ENCODE measurements at places on chromosomes 7 and 10.

GRCh38 chr10:132069849-132070182 lies 4.1 kb downstream of the JAKMIP3 start:
- no peak for DNase-seq

DNA sequence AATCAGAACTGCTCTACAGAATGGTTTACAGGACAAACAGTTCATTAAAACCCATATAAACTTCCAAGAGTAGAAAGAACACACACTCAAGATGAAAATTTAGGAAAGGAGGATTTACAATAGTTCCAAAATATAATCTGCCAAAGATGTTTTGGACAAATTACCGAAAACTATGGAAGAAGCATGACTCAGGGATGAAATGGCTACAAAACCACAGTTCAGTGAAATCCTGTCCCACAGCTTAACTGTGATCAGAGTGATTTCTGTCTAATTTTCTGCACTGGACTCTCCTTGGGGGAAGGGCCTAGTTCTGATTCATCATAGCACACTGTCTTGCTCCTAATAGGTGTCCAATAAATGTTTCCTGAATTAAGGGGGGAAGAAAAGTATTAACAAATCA lies 82.2 kb downstream of the HIPK2 start:
- no peak for DNase-seq

DNA sequence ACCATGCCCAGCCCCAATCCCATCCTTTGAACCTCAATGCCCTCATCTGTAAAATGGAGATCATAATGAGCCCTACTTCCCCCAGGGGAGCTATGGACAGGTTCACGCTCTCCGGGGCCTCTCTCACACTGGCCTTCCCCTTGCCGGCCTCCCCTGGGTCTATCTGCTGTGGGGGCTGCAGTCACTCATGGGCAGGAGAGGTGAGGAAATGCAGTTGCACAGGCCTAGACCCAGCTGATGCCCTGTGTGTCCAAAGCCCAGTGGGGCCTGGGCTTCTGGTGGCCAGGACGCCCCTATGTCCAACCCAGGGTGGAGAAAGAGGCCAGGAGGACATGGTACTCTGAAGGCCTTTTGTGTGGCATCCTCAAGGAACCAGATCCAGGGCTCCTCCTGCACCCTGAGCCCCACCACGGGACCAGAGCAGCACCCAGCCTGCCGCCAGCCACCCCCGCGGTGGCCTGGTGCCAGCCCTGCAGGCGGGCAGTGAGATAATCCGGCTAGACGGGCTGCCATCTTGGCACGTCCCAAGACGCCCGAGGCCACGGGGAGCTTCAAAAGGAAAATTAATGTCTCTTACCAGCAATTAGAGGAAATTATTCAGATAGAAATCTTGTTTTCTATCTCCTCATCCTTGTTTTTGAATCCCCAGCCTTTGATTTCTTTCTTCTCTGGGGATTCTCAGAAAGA lies 39.0 kb downstream of the MYL10 start:
- peak; percentile 9 for DNase-seq

DNA sequence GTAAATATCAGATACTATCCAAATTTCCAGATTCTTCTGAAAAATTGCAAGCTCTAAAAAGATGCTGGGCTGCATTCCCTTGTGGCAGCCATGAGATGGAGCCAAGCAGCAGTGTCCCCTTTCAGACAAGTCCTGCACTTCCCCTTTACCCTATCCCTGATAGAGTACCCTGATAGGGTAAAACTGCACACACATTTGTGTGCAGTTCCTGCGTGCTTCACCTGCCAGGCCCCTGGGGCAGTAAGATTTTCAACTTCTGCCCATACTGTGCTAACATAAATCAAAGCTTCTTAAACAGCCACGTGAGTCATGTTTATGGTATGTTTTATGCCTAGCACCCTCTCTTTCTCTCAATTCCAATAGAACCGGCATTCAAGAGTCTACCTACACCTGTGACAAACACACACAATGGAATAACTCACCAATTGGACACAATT lies 52.2 kb downstream of the IFIT5 start:
- peak; percentile 29 for DNase-seq

DNA sequence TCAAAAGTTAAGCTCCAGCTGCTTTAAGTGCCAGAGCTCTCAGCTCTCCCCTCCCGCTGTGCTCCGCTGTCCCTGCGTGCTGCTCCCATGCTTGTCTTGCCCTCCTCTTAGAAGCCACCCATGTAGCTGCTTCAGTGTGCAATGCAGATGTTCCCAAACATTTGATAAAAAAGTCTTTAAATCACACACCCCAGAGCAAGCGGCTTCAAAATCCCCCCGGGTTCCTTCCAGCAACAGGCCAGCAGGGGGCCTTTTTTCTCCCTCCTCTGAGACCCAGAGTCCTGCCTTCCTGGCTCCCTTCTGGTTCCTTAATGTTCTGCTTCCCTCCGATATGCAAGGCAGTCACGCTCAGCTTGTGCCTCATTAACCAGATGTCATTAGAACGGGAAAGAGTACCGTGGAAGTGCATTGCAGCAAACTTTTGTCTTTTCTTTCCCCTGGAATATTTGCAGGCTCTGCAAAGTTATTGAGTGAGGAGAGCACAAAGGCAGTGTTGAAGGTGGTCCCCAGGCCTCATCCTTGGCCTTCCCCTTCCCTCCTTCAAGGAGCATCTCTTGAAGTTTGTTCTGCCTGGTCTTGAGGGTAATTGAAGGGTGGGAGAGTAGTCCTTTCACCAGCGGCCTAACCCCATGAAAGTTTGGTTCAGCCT lies 25.5 kb downstream of the LDB3 start:
- peak; percentile 37 for DNase-seq

GRCh38 chr7:120941856-120942255 lies 8.7 kb upstream of the ING3 start:
- DNase-seq, result no peak

- no peak for DNase-seq
Observed at GRCh38 chr7:13090959-13091358, 403.5 kb downstream of the ARL4A start.

DNA sequence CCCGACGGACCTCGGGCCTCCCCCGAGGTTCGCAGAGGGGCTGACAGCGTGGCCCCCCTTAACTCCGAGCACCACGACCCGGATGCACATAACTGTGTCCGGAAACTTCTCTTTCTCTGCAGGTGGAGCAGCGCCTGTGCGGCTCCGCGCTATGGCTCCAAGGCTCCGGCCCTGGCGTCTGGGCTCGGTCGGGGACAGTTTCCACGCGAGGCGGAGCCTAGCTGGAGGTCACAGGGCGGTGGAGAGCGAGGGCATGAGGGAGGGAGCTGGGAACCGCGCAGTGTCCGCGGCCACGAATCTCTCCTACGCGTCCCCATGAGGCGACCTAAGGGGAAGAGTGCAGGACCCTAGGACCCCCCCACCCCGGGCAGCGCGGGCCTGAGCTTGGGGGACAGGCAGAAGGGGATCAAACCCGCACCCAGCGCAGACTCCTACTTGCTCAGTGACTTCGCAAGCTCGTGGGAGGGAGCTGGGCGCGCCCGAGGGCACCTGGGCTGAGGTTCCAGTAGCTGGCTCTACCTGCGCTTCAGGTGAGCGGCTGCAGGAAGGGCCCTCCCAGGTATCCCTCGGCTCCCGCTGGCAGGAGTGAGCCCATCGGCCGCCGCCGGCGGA lies 8.6 kb upstream of the MNX1 start:
- no peak for DNase-seq

DNA sequence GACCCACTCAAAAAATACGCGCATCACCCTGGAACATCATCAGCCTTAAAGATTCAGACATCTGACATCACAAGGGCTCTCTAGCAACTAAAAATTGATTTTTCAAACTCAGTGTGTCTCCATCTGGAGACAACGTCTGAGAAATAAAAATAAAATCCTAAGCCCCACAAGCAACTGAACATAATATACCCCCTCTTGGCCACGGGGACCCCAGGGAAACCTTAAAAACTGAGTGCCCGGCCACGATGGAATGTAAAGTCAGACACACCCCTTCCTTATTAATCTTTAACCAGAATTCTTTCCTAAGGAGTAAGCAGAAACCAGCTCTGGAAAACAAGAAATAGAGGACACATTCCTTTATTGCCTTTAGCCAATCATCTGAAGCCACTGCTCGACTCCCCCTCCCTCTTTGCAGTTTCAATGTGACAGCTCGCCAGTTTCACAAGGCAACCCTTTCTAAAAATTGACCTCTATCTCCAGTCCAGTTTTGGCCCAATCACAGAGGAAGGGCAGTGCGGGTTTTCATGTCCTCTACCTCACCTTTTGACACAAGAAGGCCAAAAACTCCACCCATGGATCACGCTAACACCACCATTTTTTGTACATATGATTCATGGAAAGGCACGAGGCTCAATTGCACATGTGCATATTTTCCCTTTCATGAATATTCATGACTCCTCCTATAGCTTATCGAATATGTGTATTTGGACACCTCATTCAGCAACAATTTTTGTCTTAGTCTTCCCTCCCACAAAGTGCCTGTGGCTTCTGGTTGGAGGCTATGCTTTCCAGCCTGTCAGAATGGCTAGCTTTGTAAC lies 24.2 kb downstream of the IFIT3 start:
- peak; percentile 42 for DNase-seq

GRCh38 chr7:157445246-157445955 lies 108.6 kb downstream of the DNAJB6 start:
- DNase-seq, result no peak

DNA sequence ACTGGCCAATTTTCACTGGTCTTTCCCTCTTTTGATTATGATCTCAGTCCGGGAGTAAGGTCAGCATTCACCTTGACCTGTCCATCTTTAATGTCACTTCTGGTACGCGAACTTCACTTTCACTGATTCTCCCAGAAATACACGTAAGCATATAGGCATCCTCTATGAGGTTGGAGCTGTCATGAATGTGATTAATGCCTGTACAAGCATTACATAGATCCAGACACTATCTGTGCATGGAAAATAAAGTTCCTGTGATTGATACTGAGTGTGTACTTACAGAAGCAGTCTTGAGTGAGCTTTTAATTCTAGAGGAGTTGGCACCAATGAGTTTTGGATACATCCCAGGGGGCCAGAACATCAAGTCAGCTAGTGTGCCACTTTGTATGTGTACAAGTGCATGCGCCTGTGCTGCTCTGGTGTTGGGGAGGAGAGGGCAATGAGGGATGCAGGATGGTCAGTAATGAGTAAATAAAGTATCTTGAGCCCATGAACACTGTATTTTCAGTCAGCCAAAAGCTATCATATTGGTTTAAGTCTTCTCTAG lies 6.0 kb downstream of the PTPRZ1 start:
- DNase-seq, result no peak

DNA sequence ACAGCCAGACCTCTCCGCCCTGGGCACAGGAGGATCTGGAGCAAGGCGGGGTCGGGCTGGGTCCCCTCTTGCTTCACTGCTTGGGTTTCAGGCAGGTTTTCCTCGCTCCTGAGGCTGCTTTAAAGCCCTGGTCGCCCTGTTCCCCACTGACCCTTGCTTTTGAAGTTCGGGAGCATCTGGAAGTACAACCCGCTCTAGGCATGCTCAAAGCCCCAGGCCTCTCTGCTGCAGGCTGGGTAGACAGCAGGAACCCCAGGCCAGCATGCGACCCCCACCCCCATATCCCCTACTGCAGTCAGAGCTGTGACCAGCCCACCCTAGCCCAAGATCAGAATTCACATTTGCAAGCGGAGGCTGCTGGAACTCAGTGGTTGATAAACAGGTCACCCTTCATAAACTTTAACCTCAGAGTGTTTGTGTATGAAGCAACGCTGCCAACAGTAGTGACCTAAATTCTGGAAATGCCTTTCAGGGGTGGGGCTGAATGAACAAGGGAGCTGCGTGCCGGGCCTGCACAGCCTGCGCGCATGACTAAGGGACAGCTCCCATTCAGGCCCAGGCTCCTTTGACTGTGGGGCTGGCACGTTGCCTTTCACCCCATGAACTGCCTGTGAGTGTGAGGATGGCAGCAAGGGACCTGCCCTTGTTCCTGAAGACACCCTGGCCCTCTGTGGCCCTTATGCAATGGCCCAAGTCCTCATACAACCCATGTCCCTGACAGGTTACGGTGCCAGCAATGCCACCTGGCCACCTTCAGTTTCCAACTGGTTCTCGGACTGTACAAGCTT lies 52.5 kb downstream of the PROSER2 start:
- peak; percentile 98 for DNase-seq

- DNase-seq, result no peak
Observed at GRCh38 chr7:155733582-155734444, 78.5 kb downstream of the SHH start.

GRCh38 chr10:20271490-20271889 lies 455.3 kb downstream of the PLXDC2 start:
- no peak for DNase-seq

- DNase-seq, result no peak
Observed at GRCh38 chr7:75980430-75981202, 13.8 kb downstream of the TMEM120A start.

- DNase-seq, result no peak
Observed at GRCh38 chr7:47215640-47216039, 366.3 kb downstream of the TNS3 start.

DNA sequence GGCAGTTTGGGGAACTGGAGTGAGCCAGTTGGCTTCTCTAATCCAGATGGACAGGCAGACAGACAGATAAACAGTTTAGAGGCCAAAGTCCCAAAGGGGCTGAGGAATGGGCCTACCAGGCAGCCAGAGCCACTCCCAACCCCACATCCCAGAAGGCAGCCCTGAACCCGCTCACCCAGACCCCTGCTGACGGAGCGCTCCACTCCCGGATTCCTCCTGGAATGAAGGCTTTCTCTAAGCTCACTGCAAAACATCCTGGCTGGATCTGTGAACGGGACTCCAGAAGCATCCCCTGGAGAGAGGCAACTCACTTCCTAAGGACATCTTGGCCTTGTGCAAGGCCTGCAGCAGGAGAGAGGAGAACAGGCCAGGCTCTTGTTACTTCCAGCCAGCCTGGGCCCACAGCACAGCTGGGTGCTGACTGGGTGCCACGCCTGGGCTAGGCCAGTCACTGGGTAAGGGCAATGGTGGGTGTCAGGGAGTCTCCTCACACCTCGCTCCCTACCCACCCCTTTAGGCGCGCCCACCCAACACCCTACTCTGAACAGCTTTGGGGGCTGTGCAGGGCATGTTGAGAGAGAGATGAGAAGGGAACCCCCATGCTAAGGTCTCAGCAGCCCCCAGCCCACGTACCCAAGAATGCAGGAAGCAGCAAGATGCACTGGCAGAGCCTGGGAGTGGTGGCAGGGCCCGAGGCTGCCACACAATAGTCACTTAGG lies 168.6 kb upstream of the ZMIZ1 start:
- DNase-seq, result no peak

- no peak for DNase-seq
Observed at GRCh38 chr7:42227936-42228591, 8.9 kb downstream of the GLI3 start.

DNA sequence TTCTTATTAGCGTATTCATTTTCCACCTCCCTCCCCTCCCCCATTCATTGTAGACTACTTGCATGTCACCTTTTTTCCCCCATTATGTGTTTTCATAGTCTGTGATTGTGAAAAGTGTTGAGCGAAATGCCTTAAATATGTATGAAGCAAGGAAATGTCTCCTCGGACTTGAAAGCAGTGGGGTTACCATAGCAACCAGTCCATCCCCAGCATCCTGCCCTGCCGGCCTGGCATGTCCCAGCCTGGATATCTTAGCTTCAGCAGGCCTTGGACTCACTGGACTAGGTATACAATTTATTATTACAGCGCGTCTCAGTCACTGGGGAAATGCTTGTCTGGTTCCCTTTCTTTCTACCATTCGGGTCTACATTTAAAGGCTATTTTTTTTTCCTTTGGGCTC lies 283.6 kb downstream of the BICC1 start:
- DNase-seq, result no peak

Measured in urothelium cell line (cell line).